Neural crest cell (in vitro differentiated cells): ENCODE measurements at places on chromosomes 2 and 18. TPM values are rescaled to one million over a fixed set of nuclear protein-coding genes. Genes with fewer than 3 reads are reported as not detected.

- H3K4me3 ChIP-seq = no peak overlapping the region
- no peak overlapping the region for H3K27ac ChIP-seq
- no peaks in the 10 kb centered on the region for H3K36me3 ChIP-seq
These were observed 466.1 kb upstream of the MC4R start for GRCh38 chr18:60838677-60839076.

The SCYGR4 gene
- not detected in 2 replicates for total RNA-seq

GRCh38 chr2:169472249-169472648 is 7.0 kb upstream of the BBS5 start:
- peaks cover 3% of the 10 kb centered on the region for H3K27me3 ChIP-seq
- no peaks in the 10 kb centered on the region for H3K36me3 ChIP-seq
- H3K27ac ChIP-seq = no peak overlapping the region
- no peak for DNase-seq

The ALPP gene
- not detected in 2 replicates for total RNA-seq

DNA sequence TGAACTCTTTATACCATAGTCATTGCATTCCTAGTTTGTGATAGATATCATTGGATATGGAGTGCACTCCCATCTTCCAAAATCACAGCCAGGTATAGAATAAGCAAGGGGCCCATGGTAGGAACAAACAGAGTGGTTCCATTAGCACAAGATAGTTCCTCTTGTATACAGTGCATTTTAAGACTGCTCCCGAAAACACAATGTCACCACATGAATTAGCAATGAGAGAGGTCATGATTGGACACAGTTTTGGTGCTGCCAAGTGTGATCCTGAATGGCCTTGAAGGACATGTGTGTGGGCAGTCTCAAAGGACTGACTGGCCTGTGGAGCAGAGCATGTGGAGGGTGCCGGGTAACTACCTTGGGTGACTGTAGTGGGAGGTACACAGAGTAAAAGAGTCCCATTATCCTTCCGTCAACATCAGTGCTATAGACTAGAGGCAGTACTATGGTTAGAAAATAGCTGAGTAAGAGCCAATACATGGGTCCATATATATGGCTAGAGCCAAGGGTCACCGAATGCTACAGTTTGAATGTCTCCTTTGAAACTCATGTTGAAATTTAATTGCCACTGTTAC is 549.9 kb downstream of the DSC3 start:
- no peak overlapping the region for H3K4me3 ChIP-seq
- no peaks in the 10 kb centered on the region for H3K36me3 ChIP-seq
- DNase-seq = no peak

DNA sequence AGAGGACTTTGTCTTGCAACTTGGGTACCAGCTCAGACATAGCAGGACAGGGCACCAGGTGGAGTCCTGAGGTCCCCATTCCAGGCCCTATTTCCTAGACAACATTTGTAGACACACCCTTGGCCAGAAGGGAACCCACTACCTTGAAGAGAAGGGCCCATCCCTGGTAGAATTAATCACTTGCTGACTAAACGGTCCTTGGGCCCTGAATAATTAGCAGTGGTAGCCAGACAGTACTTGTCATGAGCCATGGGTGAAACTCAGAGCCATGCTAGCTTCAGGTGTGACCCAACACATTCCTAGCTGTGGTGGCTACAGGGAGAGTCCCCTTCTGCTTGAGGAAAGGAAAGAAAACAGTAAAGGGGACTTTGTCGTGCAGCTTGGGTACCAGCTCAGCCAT is 28.5 kb upstream of the ACTR2 start:
- peaks cover 6% of the 10 kb centered on the region for H3K4me1 ChIP-seq
- peaks cover 4% of the 10 kb centered on the region for H3K36me3 ChIP-seq
- DNase-seq = no peak
- H3K4me3 ChIP-seq = no peak overlapping the region

DNA sequence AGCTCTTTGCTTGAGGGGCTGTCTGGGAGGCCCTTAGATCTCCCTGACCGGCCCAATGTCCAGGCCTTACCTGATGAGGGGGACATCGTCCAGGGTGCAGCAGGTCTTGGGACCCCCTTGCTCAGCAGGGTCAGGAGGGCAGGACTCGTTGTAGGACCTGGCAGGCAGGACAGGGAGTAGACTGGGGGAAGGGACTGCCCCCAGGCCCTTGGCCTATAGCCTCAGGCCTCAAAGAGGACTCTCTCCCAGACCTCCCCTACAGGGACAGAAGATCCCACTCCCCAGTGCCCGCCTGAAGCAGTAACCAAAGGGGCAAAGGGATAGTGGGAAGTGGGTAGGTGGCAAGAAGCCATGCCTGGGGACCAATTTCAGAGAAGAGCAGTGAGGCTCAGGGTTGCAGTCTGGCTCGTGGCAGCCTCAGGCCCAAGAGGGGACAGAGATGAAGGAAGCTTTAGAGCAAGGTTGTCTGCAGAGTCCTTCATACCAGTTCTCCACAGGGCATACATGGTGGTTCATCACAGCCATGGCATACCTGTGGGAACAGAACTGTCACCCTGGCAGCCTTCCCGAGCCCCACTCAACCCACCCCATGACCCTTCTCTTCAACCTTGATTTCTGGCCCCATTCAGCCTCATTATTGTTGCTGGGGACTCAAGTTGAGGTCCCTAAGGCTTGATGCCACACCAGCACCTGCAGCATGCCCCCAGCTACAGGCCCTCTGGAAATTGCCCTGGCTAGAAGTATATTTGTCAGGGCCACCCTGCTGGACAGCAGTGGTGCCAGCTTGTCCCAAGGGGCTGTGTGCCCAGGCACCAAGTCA is 1.3 kb downstream of the TMEM150A start:
- H3K4me1 ChIP-seq = peaks cover 27% of the 10 kb centered on the region
- no peaks in the 10 kb centered on the region for H3K36me3 ChIP-seq
- H3K27me3 ChIP-seq = no peaks in the 10 kb centered on the region
- no peak overlapping the region for H3K27ac ChIP-seq
- peak overlapping the region; percentile 90 for H3K4me3 ChIP-seq
- no peak for DNase-seq

- no peak for DNase-seq
- peak within 1 kb of the TSS; percentile 76 for H3K27ac ChIP-seq
- peaks cover 16% of the 10 kb centered on the region for H3K4me1 ChIP-seq
- H3K27me3 ChIP-seq = peaks cover 62% of the 10 kb centered on the region
These were observed at the start of gene GCKR for GRCh38 chr2:27496357-27497287. GCKR (plus strand) TSS chr2:27496839; CDS start chr2:27496905, 66 bp downstream.

DNA sequence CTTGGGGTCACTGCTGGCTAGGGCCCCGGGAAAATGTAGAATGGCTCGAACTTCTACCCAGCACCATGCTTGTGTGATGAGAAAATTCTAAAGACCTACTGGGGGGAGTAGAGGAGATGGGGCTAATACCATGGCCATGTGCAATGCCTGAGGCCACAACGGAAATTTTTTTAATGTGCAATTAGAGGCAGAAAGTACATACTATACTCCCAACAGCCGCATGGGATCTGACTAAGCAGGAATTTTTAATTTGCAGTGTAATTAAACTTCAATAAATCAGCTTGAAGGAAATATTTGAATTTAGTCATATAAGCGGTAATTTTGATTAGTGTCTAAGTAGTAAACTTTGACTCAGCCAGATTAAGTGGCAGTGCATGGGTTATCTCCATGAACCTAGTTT is 53.2 kb upstream of the CNGA3 start:
- H3K4me1 ChIP-seq = peaks cover 11% of the 10 kb centered on the region
- H3K27ac ChIP-seq = no peak overlapping the region
- peaks cover 12% of the 10 kb centered on the region for H3K36me3 ChIP-seq

The ASIC4 gene
- 1.0 and 1.5 TPM in 2 replicates for total RNA-seq
